ENCODE measurements at places on chromosomes 13 and 19. TPM values are rescaled to one million over a fixed set of nuclear protein-coding genes. Genes with fewer than 3 reads are reported as not detected.

- no peak for DNase-seq
Measured at GRCh38 chr19:42512130-42512636, 16.1 kb downstream of the CEACAM1 start.

DNA sequence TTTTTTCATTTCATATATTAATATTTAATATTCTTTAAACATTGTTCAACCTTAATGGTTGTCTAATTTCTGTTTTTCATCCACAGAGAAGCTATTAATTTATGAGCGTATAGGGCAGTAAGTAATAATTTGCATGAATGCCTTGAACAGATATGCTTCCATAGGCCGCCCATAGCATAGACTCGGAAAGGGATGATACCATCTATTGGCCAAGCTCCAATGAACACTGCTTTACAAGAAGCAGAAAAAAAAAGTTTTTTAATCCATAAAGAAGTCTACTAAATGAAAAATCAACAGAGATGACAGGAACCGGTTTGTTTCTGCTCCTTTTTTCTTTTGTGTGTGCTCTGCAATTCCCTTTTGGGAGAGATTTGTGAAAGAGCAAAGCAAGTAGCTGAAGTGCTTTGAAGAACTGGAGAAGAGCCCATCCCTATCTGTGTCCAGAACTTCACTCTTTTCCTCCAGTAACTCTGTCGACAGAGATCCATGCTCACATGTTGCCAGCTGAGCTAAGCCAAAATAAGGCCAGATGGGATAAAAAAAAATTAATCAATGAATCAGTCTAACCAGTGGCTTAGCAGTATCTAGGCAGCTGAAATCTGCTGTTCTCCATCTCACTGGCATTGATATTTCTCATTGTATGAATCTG, 215.9 kb upstream of the SOX21 start:
- DNase-seq: no peak

DNA sequence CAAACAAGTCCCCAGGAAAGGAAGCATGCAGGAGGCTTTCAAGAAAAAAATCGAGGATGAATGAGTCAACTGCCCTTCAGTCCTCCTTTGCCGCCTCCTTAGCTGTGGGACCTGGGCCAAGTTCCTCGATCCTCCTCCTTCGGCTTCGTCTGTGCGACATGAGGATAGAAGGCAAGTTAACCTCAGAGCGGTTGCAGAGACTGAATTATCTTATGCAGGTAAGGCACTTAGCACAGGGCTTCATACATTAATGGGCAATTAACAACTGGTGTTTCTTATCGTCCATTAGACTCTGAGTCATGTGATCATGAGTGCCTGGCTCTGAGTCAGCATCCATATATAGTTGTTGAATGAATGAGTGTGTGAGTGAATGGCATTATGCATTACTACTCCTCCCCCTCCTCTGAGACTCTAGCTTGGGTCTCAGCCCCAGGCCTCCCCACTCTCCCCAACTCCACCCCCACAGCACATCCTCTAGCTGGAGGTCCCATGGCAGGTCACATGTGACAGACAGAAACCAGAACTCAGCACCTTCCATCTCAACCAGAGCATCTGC, 1.6 kb upstream of the TTC9B start:
- DNase-seq: peak; percentile 79

- DNase-seq: peak; percentile 64
Measured at GRCh38 chr13:51785712-51786424, 18.1 kb downstream of the DHRS12 start.

- no peak for DNase-seq
Measured at GRCh38 chr13:36436811-36437210, 4.5 kb downstream of the CCNA1 start.

GRCh38 chr13:111216166-111216960, 101.3 kb downstream of the ARHGEF7 start:
- peak; percentile 46 for DNase-seq

DNA sequence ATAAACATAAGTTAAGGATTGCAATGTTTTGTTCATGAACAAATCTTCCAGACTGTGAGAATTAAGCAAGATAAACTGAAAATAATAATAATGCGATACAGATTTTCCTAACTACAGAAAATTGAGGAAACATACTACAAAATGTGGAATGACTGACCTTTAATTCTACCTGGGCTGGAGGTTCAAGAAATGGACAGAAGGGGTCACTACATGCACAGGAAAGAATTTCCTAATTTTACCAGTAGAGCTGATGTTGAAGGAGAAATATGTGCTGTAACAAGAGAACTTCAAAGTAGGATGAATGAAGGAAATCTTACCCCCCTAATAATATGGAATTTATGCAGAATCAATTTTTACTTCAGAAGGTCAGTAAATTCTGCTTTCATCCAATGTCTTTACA, 62.3 kb downstream of the ZNF627 start:
- DNase-seq: no peak

GRCh38 chr19:19866611-19867248, 1.0 kb downstream of the ZNF253 start:
- peak; percentile 17 for DNase-seq

DNA sequence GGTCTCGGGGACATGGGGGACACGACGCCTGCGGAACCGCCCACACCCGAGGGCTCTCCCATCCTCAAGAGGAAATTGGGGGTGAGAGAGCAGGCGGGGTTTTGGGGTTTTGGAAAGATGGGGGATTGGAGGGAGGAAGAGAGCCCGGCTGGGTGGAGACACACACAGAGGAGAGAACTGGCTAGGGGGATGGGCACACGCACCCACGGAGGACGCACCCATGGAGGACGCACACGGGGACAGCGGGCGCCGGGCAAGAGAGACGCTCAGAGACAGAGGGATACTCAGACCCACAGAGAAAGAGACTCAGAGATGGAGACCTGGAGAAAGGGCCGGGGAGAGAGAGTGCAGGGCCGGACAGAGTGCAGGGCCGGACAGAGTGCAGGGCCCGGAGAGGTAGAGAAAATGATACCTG, 52.1 kb downstream of the MAP4K1 start:
- no peak for DNase-seq

DNA sequence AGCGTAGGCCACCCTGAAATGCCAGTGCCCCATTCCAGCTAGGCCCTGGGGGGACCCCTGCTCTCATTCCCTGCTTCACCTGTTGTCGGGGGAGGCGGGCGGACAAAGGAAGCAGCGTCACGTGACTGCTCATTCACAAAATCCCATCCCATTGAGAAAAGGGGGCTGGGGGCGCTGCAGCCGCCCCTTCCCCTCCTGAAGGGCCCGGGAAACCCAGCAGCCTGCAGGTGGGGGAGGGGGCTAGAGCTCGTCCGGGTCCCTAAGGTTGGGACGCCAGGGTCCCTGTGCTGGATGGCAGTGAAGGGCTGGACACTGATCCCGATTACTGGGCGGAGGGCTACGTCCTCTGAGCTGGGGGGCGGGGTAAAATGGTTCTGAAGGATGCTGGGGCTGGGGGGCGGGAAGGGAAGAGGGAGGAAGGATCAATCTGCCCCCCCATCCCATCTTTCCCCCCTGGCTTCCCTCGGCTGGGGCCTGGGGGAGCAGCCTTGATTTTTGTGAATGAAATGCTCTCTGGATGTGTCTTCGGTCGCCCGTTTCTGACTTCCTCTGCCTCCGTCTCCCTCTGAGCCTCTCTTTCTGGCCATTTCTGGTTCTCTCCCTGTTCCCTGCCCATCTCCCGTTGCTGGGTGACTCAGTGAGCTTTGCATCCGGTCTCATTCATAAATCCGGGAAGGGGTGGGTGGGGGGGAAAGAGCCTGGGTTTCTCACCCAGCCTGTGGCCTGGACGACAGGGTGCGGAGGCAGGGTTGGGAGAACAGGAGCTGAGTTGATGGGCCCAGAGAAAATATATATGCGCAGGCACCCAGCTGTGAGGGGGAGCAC, 816 bp downstream of the SPRED3 start:
- peak; percentile 82 for DNase-seq

PTGER1 gene
- 2.3 TPM for polyA plus RNA-seq

CRLF1 gene
- 2.8 TPM for polyA plus RNA-seq

C3 gene
- polyA plus RNA-seq: 2.5 TPM

CTU1 gene
- polyA plus RNA-seq: 0.98 TPM
